ENCODE measurements at places on chromosomes 2 and 18.

DNA sequence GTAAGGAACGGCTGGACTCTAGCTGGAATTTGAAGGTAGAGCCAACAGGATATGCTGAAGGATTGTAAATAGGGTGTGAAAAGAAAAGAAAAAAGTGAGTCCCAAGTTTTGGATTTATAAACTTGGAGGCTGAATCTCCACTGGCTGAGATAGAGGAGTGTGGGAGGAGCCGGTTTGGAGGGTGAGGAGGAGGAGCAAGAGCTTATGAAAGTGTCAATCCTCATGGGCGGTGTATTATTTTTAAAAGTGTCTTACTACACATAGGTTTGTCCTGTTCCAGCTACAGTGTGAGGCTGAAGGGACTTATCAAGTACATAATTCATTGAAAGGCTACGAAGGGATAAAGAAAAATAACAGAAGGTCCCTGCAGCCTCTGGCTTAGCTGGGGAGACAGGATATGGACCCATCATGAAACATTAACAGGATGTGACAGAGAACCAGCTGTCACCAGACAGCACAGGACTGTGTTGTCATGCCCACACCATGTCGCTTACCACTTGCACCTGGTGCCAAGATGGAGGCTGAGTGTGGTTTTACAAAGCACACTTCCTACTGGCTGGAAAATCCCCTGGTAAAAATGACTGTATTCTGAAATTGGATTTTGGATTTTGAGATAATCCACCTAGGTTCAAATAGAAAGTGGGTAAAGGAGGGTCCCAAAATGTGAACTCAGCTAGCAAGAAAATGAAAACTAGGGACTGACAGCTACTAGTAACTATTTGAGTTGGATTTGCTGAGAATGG is 2.5 kb upstream of the MREG start:
- no peak for DNase-seq

DNA sequence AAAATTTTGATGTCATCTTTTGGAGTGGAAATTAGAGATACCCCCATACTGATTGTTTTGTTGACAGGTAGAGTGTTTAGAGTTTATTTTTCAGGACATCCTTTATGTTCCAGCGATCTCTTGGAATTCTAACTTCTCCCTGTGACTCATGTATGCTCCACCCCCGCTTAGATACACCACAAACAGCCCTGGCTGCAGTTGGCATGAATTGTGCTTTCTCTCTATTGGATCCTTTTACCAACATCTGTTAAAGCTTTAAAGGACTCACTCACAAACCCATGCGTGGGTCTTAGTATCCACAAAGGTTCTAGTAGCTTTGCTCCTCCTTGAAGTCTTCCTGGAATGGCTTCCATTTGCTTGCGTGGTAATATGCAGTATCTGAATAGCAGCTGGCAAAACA is 409.5 kb upstream of the POU3F3 start:
- DNase-seq = no peak

DNA sequence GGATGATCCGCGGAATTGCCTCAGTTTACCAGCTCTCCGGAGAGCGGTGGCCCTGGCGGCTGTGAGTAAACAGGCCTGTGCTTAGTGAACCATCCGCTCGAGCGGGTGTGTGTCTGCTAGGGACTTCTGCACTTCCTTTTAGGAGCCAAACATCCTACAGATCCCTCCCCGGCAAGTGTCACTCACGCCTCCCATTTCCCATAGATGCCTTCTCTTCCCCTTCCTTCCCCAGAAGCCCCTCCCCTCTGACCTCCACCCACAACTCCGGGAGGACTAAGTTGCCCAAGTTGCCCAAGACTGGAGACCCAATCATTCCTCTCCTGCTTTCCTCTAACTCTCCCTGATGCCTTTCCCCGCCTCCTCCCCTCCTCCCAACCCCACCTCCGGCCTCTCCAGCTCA is 2.9 kb downstream of the C1QL2 start:
- DNase-seq = no peak

DNA sequence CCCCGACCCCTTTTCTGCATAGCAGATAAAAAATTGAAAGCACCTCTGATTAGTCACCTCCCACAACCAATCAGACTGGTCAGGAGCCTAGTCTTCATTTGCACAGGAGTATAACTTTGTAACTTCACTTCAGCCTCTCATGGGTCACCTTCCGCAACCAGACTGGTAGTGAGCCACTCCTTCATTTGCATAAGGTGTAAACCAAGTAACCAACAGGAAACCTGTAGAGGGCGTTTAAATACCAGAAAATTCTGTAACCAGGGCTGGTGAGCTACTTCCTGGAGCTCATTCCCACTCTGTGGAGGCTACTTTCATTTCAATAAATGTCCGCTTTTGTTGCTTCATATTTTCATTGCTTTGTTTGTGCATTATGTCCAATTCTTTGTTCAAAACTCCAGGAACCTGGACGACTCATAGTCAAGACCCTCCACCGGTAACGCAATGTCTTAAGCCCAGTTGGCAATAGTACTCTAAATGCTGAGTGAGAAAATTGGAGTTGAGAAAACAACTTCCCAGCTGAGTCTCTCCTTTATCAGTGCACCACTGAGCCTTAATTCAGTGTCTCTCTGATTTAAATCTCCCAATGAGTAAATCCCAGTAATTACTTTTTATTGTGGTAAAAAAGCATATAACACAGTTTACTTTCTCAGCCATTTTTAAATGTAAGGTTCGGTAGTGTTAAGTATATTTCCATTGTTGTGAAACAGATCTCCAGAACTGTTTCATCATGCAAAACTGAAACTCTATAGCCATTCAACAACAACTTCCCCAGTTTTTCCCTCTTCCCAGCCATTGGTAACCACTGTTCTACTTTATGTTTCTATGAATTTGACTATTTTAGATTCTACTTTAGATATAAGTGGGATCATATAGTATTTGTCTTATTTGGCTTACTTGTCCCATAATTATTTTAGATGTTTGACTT is 392.7 kb upstream of the SLC8A1 start:
- DNase-seq = no peak

GRCh38 chr2:111030945-111031344 is 89.8 kb upstream of the BCL2L11 start:
- DNase-seq = no peak

DNA sequence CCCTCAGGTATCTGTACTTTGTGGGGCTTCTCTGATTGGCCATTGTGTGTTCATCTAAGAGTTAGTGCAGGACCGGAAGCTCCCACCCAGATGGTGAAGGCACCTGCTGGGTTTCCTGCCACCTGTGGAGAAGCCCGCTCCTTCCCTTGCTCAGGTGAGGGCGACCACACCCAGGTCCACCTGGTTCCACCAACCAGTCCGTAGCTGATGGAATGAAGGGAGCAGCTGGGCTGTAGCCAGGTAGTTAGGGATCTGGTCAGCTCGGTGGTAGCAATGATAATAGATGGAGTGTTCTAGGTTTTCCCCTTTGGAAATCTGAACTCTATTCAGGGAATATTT is 16.0 kb downstream of the SH3BP4 start:
- no peak for DNase-seq

- DNase-seq = no peak
Measured at GRCh38 chr18:46815661-46816060, 58.8 kb upstream of the ST8SIA5 start.

DNA sequence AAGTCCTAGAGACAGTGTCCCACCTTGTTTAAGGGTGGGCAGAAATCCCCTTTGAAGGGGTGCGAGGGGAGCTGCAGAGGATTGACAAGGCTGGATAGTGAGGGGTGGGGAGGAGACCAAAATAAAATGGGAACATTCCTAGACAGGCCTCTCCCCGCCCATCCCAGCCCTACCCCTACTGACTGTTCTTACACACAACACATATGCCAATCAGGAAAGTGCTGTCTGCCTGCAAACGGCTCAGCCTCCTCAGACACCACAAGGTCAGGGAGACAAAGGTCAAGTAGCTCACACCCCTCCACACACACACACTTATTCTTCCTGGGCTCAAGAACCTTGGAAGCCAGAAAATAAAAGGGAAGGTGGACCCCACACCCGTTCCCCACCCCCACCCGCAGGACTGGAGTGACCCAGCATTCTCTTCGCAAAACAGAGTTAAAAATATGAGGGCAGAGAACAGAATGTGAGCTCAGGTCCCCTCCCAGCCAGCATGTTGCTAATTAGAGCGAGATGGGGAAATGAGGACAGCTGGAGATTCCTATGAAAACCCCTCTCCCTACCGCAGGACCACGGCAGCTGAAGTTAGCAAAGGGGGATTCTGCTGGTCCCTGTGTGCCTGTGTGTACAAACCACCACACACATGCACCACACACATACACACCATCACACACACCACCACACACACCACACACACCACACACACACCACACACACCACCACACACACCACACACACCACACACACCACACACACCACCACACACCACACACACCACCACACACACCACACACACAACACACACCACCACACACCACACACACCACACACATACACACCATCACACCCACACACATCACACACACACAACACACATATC is 197.8 kb downstream of the TNS1 start:
- no peak for DNase-seq

- no peak for DNase-seq
Measured at GRCh38 chr18:55983433-55983832, 395.4 kb upstream of the TCF4 start.

DNA sequence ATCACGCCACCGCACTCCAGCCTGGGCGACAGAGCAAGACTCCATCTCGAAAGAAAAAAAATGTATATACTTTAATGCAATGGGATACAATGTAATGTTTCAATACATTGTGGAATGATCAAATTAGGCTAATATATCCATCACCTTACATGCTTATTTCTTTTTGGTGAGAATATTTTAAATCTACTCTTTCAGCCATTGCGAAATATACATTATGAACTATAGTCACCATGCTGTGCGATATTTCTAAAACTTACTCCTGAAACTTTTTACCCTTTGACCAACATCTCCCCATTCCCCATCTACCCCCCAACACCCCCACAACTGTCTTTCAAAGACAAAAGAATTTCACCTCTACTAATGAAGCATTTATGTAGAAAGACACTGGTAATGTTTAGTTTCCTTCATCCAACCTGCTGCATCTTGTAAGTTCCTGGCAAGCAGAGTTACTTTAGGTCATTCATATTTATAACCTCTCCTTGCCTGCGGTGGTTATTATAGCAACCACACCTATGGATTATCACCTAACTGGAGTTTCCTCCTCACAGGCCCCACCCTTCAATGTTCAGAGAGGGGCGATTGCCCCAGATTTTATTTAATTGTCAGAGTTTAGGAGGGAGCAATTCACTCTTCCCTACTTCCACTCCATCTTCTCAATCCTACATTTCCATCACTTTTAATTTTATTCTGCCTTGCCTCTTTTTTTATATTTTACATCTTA is 1.2 kb upstream of the ME2 start:
- DNase-seq = no peak

DNA sequence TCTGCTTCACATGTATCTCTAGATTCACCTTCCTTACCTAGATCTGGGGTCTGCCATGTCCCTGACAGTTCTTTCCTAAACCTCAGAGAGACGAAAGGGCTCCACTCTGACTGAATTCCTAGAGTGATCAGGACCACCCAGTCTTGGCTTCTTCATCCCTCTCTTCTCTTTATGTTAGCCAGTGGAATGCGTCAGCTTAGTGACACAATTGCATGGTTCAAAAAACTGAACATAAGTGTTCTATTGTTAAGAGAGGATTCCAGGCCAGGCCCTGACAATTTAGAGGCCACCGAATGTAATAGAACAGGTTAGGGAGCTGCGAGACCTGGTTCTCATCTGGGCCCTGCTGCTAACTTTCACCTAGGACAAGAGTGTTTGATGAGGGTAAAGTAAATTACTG is 10.0 kb downstream of the PRELID3A start:
- no peak for DNase-seq

DNA sequence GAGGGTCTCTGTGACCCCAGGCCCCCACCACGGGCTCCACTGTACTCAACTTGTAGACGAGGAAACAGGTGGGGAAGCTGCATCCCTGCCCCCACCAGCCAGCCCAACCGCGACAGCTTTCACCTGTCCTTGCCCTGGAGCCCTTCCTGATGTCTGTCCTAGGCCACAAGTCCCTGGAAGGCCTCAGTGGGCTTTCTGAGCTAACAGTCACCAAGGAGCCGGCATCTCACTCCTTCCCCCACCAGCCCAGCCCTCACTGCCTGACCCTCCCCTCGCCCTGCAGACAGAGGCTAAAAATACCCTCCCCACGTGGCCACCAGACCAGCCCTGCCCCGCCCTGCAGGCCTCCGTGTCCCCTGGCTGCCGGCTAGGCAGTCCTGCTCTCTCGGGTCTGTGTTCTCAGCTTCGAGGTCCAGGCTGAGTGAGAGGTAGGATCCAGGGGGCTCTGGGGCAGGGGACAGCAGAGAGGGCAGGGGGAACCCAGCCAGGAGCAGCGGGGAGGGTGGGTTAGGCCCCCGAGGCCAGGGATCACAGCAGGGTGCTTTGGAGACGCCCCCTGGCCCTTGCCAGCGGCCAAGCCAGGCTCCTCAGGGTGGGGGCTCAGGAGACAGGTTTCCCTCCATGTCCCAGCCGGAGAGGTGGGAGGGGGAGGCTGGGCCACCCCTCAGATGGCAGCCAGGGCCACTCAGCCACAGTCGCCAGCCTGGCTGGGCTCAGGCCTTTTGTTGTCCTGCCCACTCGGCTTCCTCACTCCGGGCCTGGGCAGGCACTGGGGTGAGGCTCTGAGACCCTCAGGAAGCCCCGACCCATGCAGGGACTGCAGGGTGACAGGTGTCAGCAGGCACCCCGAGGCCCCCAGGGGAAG is at the start of gene KLHL30:
KLHL30 (plus strand) TSS at position 338 of the 865 bp plus-strand sequence. CDS start 2,087 bp downstream, outside the sequence.
- DNase-seq = no peak

DNA sequence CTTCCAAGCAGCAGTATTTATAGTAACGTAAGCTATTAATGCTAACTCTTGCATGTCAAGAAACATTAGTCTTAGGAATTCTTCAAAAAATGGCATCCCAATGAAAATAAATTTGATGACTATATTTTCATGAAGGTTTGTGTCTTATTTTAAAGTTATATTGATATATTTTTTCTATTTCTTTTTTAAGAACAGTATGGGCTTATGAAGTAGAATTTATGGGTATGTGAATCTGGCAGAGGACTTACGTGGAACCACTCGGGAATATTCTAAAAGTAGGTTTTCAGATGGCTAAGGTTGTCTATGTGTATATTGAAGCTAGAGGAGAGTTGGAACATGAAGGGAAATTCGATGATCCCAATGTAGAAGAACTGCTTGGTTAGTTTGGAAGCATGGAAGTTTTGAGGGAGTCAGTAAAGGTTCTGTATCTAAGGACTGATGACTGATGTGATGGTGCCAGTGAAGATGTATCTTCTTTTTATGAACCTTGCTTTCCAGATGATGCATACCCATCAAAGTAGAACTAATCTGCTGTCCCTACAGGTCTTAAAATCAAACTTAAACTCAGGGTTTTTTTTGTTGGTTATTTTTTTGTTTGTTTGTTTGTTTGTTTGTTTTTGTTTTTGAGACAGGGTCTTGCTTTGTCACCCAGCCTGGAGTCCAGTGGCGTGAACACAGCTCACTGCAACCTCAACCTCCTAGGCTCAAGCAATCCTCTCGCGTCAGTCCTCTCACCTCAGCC is 39.5 kb downstream of the DDX1 start:
- DNase-seq = no peak

Data from activated T-helper 1 cell treated with Interleukin-2 at 50 U/mL for 16 hours (primary cell).